ENCODE measurements at places on chromosomes 6 and 20.

DNA sequence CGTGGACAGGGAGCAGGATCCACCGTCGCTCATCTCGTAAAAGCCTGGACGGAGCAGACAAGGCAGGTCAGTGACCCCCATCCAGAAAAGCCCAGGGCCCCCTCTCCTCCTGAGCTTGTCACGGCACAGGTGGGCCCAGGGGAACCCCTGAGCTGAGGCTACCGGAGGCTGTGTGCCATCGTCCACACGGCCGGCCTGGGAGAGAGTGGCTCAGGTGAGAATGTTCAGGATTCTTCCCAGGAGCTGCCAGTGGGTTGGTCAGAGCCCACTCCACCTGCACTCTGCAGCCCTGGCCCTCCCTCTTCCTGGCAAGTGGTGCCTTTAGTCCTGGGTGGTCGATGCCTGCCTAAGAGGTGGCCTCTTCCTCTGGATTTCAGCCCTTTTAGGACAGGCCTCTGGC is 9.2 kb downstream of the DACT2 start:
- DNase-seq: no peak

- DNase-seq: peak; percentile 97
Observed at GRCh38 chr20:3888622-3889488, at the start of gene PANK2. PANK2 (plus strand) TSS chr20:3889387.

DNA sequence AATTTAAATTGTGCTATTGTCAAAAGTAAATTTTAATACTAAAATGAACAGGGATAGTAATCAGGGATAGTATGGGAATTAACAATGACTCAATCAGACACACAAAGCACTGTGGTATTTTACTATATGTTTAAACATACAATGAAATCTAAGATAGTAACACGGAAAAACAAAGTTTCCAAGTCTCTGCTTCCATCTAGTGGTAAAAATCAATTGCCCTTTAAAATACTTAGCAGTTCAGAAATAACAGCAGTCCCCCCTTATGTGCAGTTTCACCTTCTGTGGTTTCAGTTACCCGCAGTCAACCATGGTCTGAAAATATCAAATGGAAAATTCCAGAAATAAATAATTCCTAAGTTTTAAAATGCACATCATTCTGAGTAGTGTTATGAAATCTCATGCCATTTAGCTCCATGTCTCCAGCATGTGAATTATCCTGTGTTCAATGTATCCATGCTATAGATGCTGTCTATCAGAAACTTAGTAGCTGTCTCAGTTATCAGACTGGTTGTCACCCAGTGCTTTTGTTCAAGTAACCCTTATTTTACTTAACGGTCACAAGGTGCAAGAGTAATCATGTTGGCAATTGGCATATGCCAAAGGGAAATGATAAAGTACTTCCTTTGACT is 58.5 kb downstream of the AHI1 start:
- DNase-seq: no peak

- no peak for DNase-seq
Observed at GRCh38 chr6:122931916-122932315, 64.1 kb upstream of the CLVS2 start.

DNA sequence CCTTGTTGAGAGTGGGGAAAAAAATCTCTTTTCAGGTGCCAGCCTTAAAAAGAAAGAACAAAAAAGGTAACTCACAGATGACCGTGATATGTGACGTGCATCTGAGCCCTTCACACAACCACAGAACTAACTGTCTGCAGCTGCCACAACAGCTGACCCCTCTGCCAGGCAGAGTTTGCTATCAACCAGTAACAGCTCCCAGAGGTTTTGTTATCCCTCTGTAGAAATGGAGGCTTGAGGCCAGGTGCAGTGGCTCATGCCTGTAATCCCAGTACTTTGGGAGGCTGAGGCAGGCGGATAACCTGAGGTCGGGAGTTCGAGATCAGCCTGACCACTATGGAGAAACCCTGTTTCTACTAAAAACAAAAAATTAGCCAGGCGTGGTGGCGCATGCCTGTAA is 42.8 kb downstream of the SLC52A3 start:
- no peak for DNase-seq

- no peak for DNase-seq
Observed at GRCh38 chr6:76247527-76247926, 175.1 kb upstream of the IMPG1 start.

GRCh38 chr6:136923116-136923953 is 1.2 kb downstream of the SLC35D3 start:
- no peak for DNase-seq

- DNase-seq: no peak
Observed at GRCh38 chr6:37528541-37528940, 28.8 kb upstream of the CCDC167 start.

DNA sequence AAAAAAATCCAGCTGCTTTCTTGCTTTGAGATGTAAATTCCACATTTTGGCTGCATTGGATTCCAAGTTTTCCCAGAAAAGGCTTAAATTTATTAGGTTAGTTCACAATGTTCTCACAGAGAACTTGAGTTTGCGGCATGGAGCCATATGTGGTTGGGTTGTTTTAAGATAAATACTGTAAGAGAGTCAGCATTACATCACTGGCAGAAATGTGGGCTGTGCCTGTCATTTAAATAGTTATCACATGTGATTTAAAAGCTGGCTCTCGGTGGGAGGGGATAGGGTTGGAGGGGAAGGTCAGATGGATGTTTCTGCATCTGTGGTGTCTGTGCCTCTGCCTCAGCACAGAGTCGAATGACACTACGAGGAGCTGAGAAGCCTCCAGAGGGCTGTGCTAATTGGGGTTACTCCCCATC is 73.8 kb upstream of the SCP2D1 start:
- DNase-seq: no peak

- no peak for DNase-seq
Observed at GRCh38 chr6:96138406-96138805, 122.6 kb downstream of the FUT9 start.

DNA sequence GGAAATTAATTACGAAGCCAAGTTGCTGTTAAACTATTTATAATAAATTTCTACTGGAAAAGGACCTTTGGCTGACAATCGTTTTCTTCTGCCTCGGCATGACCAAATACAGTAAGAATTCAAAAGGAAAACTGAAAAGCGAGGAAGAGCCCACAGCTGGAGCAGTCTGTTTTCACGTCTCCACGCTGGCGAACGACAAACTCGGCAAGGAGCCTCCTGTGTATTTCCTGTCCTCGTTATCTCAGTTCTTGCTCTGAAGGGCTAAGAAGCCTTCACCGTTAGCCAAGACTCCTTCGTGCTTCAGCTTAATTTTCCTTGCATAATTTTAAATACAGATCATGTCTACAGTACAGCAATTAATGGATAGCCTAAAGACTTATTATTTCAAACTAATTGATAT is 214.3 kb upstream of the PLCB4 start:
- DNase-seq: no peak

GRCh38 chr6:53162606-53163005 is 14.0 kb upstream of the GCM1 start:
- DNase-seq: no peak

DNA sequence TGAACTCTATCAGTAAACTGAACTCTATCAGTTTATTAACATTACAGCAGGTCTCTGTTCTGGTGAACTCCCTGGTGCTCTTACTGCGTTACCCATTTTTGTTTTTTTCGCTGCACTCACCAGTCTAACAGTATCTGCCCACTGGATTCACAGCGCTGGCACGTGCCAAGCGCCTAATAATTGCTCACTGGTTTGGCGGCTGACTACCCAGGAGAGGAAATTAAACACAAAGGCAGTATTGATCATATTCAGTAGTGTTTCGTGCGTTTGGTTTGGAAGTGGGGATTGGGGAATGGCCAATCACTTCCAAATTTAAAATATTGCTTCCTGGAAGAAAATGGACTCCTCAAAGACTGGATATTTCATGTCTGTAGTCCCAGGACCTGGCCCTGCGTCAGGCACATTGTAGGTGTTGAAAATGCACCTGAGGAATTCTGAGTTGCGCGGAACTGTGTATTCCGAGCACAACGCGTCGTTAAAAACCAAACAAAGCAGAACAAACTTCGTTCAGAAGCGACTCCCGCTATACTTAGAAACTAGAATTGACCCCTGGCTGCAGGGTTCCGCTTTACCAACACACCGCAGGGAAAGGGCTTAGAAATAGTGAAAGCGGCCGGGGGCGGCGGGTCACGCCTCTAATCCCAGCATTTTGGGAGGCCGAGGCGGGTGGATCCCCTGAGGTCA is 1.1 kb upstream of the RPS12 start:
- DNase-seq: peak; percentile 57

DNA sequence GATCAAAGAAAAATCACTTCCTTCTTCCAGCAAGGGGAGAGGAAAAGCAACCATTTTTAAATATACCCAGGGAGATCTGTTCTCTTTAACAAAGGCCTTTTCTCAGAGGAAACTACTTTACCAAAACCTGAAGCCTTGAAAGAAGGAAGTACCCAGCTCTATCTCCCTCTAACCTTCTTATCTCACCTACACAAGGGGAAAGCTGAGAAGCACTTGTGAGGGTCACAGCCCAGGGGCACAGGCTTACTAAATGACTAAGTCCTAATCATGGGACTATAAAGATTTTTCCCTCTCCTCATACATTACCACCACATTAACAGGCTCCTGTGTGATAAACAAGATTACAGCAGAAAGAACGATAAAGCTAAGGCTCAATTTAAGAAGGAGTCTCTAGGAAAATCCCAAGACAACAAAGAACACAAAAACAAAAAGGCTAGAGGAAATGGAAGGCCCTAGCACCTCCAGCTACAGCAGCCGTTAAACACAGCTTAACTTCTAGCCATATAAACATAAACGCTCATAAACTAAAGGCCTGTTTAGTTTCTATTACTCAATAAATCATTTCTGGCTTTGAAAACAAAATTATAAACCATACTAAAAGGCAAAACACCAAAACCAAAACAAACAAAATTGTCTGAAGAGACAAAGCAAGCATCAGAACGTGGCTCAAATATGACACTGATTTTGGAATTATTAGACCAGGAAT is 284.9 kb upstream of the ECI2 start:
- no peak for DNase-seq

DNA sequence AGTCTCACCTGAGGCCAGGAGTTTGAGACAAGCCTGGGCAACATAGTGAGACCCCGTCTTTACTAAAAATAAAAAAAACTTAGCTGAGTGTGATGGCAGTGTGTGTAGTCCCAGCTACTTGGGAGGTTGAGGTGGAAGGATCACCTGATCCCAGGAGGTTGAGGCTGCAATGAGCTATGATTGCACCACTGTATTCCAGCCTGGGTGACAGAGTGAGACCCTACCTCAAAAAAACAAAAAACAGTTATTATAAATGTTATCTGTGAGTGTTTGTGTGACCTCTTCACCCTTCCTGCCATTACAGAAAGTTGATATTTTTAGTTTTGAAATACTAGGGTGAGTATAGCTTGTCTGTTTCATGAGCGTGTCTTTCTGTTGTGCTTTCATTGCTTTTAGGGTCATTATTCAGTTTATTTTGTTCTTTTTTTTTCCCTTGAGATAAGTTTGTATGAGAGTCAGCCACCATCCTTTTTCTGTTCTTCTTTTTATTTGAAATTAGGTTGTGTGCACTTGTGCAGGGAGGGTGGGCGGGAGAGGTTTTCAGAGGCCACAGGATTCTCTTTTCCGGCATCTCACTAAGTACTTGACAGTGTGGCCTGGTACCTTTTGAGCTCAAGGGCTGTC is 26.2 kb downstream of the CDYL start:
- no peak for DNase-seq

DNA sequence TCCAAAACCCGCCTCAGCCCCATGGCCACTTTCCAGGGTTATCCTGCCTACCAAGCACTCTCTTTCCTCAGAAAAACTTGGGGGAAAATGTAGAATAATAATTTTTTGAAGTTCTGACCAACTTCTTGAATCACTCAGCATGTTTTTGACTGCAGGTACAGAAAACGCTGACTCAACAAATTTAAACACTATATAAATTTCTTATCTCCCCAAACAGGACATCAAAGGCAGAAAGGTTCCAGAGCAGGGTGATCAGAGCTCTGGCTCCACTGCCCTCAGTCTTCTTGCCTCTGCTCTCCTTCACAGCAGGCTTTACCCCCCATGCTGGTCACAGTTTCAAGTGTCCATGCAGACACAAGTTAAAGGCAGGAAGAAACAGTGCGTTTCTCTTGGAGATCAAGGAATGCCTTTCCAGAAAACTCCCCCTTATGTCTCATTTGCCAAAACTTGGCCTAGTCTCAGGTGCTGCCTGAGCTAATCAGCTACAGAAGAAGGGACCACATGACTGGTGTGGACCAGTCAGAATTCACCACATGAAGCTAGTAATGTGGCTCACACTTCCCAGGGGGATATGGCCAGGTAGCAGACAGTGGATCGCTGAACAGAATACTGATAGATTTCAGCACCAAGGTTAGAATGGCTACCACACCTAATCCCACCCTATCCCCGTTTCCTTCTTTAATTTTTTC is 24.4 kb upstream of the SLC17A3 start:
- DNase-seq: no peak

DNA sequence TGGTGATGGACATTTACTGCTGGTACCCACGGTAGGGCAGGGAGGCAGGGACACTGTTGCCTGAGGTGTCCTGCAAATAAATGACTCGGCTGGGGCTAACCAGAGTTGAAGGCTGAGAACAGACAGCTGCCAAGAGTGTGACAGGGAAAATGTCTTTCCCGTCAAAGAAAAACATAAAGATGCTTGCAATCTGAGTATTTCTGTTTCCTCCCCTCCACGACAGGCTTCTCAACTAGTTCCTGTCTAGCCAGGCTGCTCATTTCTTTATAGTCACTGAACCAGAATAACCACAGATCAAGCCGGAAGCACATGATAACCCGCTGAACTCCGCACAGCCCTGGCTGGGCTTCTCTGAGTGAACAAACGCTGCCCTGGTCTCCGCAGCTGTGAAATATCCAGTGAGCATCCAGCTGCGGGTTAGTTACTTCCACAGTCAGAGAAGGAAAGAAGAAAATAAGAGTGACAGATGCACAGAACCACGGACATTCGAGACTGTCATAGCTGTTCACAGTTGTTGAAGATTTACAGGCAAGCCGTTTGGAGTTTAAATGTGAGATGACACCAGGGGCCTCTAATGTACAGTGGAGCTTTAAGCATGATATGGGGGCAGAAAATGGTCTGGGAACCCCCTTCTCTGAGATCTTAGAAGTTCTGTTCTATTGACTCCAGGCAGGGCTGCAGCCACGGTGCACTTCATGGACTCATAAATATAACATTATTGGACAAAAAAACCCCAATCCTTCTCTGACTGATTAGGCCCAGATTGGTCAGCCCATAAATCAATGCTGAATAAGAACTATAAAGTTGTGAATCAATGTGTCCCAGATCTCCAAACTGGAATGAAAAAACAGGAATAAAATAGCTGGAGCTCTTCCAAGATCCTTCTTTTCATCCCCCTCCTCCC is 299.9 kb upstream of the SUPT3H start:
- peak; percentile 39 for DNase-seq
